ENCODE measurements at places on chromosomes 2 and 18.

GRCh38 chr18:77103991-77104531 lies 28.5 kb downstream of the MBP start:
- DNase-seq, result no peak

DNA sequence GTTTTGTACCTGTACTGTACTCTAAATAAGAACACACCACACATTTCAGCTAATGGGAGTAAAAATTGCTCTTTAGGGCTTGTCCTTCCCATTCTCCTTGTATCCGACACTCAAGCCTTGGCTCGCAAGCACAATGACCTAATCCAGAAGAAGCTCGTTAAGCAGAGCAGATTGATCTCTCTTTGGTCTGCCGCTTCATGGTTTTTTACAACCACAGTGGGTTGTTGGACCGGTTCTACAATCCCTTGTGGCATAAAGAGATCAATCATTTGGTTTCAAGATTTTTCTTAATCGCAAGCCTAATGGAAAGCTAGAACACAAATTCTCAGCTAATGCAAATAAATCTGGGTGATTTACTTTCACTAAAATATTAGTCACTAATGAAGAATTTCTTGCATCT lies 662.1 kb downstream of the LRP1B start:
- no peak for DNase-seq

- DNase-seq, result no peak
These were observed 56.5 kb downstream of the SLC4A5 start for GRCh38 chr2:74286725-74287124.

GRCh38 chr18:2515908-2516625 lies 55.2 kb downstream of the METTL4 start:
- DNase-seq, result peak; percentile 92

GRCh38 chr2:25699216-25699615 lies 25.8 kb upstream of the DTNB start:
- DNase-seq, result no peak

GRCh38 chr18:74790451-74790850 lies 192.8 kb downstream of the ZNF407 start:
- DNase-seq, result no peak

DNA sequence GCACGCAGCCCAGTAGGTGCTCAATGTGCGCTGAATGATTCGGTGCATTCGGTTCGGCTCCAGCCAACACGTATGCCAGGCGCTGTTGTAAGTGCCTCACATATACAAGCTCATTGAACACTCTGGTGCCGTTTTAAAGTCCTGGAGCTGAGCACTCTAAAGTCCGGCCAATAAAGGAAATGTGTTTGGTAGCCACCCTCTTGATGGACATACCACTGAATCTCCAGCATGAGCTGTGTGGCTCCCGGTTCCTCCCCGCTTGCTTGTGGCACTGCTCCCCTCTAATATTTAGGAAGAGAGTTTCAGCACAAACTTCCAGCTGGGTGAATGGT lies 112.1 kb downstream of the MCFD2 start:
- no peak for DNase-seq

DNA sequence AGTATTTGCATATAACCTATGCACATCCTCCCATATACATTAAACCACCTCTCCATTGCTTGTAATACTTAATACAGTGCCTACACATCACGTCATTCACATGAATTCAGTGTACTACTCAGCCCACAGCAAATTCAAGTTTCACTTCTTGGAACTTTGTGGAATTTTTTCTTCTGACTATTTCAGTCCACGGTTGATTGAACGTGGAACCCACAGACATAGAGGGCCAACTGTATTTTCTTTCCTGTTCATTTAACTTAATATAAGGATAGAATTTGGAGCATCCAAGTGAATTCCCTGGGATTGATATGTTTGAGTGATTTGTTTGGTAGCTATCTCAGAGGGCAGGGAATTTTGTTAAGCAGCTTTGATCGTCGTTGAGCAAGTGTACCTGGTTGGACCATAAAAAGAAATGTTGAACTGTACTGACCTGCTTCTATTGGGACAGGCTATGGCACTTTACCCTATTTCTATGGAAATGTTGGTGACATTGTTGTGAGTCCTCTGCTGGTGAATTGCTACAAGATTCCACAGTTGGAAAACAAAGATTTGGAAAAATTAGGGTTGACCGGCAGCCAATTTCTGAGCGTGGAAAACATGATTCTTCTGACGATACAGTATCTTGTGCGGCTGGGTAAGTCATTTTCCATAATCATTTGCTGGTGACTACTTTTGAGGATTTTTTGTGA lies 156.6 kb downstream of the ESCO1 start:
- DNase-seq, result no peak

DNA sequence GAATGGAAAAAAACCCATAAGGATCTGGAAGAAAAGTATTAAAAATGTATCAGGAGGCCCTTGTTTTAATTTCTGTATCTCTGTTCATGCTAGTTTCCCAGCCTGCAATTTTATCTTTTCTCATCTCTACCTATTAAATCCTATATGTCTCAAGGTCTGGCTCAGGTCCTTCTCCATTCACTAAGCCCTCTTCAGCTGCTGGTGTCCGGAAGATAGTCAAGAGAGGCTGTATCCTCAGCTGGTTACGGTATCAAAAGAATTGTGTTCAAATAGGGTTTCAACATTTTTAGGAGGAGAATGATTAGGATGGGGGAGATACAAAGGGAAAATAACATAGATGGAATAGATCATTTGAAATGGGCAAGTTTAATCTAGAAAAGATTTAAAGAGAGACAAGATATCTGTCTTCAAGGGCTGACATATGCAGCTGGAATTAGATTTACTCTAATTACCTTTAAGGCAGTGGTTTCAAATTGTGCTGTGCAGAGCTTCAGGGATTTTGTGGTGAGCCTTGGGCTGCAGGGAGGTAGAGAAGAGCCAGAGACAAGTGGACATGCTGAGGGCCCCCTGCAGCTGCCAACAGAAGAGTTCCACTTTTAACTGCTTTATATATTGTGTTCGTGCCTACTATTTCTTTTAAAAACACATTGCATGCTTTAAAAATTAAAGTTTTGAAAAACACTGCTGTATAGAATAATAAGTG lies 24.1 kb downstream of the GREB1L start:
- DNase-seq, result no peak

DNA sequence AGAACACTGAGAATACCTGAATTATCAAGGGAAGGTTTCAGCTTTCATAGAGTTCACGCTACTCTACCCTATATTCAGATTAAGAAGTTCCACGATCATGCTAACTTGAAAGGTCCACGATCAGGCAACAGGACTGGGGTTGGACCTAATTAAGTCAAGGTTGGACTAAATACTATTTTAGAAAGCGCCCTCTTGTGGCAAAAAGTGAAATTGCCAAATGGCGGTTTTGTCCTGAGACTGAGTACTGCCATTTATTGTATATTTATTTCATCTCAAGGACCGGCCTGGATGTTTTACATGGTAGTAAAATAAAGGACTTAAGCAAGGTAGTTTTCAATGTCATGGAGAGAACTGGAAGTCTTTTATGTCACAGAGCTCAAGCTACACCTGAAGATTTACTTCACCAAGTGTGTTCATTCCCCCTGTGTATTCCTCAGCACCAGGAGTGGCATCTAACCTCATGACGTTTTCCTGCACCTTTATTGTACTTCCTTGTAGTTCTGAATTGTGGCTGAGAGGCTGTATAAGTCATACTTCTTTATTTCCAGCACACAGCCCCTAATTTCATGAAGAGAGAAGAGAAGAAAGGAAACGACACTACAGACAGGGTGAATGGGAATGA lies 56.8 kb downstream of the SRD5A2 start:
- peak; percentile 60 for DNase-seq

- DNase-seq, result no peak
These were observed 52.2 kb downstream of the INPP5D start for GRCh38 chr2:233112329-233112728.

DNA sequence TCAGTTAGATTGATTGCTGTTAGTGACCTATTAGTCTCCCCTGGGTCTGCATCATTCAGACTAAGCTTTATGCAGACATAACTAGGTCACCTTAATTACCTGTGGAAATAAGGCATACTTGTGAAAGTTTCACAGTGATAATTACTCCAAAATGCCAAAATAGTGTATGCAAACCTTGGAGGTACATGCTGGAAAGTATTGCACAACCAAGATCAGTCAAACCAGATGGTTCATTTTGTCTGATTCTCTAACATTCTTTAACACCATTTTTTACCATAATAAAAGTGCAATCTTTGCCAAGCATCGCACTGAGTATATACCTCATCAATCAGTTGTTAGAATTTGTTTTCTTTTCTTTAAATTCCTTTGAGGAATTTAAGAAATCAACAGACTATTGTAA lies 186.3 kb upstream of the TMEFF2 start:
- DNase-seq, result no peak

DNA sequence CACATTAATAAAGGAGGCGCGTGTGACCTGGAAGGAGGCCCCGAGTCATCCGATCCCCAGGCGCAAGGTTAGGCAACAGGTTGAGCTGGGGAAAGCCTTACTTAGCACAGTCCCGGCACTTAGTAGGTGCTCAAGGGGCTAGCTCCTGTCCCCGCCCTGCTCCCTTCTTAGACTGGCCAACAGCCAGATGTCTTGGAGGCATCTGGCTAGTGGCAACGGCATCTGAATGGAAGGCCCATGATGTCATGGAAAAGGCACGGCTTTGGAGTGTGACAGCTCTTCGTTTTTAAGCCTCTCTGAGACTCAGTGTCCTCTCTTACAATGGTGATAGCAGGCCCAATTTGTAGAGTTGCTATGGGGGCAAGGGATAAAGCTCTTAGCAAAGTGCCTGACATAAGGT lies 258.3 kb downstream of the CYRIA start:
- DNase-seq, result peak; percentile 29

DNA sequence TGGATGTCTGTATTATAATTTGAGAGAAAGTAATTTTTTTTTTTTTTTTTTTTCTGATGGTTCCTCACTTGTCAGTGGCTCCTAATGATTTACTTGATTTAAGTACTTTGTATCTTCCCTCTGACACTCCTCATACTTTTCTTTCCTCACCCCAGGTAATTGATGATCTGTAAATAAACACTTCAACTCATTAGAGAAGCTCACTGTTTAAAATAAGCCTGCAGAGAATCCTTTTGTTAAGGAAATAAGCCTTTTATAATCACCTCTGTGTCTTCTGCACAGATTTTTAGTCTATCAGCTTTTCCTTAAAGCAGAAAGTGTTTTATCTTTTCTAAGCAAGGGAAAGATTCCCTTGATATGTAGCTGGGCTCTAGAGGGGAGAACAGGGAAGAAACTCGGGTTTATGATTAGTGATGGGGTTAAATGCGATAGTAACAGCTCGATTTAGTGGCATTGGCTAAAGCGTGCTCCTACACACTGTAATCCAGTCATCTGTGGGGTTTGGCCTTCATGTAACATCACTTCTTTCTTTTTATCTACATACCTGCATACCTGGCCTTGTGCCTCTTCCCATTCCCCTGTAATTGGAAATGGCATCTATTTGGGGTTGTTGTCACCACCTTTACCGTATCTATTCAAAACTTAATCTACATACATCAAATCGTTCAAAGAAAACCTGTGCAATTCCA lies 60.1 kb upstream of the LRRTM1 start:
- DNase-seq, result no peak

GRCh38 chr2:129922571-129923264 lies 56.7 kb upstream of the RAB6C start:
- peak; percentile 26 for DNase-seq

- DNase-seq, result no peak
These were observed 296.5 kb upstream of the THSD7B start for GRCh38 chr2:136468799-136469369.
